Left hindlimb (tissue), 1 donor: ENCODE measurements at places on chromosomes 1 and 21.

- no peak for DNase-seq
Measured at GRCh38 chr1:30538226-30538992, 185.0 kb downstream of the MATN1 start.

DNA sequence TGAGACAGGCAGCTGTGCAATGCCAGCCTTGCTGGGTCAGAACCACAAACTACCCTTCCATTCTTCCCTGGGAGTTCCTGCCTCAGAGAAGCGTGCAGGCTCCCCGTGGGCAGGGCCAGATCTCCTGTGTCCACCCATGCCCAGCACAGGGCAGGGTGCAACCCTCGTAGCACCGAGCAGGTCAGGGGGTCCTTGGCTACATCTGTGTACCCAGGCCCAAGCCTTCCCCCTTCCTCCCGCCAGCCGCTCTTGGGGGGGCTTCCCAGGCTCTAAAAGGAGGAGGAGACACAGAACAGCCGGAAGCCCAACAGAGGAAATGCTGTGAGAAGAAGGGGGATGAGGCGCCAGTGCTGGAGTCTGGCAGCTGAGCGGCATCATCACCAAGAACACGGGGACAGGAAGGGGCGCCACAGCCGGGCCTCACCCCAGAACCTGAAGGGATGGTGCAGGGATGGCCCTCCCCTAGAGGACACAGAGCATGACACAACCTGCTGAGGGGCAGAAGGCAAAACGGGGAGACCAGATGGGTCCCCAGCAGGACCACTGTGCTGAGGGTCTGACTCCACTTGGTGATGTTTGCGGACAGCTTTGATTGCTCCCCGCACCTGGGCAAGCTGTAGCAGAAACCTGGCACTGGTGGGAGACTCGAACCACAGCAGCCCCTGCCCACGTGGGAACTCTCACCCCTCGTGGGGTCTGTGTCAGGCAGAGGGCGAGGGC lies 233.2 kb downstream of the NPHP4 start:
- DNase-seq, result no peak

- no peak for DNase-seq
Measured at GRCh38 chr1:7343882-7344281, 427.2 kb upstream of the VAMP3 start.

DNA sequence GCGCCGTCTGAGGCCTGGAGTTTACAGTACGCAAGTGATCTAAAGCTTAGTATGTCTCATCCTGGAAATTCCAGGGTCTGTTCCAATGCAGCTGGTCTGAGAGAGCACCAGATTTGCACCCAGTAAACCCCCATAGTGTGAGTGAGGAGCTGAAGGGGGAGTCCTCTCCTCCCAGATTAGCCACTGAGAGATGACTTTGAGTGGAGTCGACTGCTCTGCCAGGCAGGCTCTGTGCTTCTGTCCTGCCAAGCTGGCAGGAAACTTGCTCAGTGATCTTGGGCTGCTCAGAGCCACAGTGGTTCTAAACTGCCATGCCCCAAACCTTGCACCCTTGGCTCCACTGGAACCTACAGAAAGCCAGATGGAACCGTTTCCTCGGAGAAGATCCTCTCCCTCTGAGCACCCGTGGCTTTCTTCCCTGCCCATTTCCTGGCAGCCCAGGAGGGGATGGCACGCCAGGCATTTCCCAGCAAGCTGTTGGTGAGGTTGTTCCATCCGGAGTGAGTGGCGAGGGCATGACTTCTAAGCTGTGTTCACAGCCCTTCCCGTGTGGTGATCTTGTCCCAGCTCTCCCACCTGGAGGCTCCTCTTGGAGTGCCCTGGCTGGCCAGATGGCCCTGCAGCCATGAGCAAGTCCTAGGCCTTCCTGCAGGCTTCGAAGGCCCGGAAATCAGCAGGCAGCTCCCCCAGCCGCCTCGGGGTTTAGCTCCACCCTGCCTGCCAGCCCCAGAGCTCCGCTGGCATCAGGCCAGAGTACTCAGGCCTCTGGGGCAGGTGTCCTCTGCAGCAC lies 125.9 kb upstream of the VAMP3 start:
- no peak for DNase-seq

- DNase-seq, result no peak
Measured at GRCh38 chr1:210687582-210688279, 359.0 kb downstream of the HHAT start.

- DNase-seq, result no peak
Measured at GRCh38 chr1:64231153-64231552, 27.7 kb downstream of the UBE2U start.

- no peak for DNase-seq
Measured at GRCh38 chr1:59577774-59578173, 237.0 kb upstream of the HOOK1 start.

DNA sequence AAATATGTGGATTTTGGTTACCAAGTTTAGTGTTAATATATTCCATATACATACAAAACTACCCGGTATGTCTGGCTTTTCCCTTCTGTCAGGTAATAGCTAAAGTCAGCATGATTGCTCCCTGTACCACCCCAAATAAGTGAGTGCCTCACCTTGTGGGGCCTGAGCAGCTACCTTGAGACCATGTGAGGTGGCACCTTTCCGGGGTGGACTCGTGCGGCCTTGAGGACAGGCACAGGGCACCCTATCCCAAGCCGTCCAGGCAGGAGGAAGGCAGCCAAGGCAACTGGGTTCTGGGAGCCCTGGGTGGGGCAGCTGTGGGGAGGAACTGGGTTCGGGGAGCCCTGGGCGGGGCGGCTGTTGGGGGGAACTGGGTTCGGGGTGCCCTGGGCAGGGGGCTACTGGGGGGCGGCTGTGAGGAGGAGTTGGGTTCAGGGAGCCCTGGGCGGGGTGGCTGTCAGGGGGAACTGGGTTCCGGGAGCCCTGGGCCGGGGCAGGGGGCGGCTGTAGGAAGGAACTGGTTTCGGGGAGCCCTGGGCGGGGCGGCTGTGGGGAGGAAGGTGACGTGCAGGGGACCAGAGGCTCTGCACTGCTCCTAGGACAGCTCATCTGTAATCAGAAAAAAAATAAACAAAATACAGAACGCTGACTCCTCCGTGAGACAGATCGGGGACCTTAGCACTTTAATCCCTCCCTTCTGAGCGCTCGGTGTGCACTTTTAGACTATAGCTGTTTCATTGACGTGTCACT lies 63.3 kb downstream of the POFUT2 start:
- no peak for DNase-seq

DNA sequence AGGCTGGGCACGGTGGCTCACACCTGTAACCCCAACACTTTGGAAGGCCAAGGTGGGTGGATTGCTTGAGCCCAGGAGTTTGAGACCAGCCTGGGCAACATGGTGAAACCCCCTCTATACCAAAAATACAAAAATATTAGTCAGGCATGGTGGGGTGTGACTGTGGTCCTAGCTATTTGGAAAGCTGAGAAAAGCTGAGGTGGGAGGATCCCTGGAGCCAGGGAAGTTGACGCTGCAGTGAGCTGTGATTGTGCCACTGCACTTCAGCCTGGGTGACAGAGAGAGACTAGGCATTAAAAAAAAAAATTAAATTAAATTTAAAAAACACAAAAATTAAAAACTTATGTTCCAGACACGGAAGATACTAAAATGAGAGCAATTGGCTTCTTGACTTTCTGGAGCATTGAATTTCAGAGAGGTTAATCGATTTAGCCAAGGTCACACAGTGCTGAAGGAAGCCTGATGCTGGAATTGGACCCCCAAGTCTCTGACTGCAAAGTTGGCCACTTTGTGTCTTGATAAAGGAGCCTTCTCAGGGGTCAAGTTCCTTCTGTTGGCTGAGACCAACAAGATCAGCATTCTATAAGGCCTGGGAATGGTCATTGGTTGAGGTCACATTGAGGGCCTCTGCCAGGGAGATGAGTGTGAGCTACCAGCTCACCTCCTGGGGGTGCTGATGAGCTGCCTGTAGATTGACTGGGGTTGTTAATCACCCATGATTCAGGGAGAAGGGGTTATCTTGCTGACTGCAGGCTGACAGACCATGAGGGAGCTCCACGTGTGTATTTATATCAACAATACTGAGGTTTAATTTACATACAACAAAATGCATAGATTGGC lies 54.3 kb downstream of the RPS6KA1 start:
- no peak for DNase-seq

GRCh38 chr1:42756956-42757891 lies 9.6 kb downstream of the P3H1 start:
- no peak for DNase-seq

DNA sequence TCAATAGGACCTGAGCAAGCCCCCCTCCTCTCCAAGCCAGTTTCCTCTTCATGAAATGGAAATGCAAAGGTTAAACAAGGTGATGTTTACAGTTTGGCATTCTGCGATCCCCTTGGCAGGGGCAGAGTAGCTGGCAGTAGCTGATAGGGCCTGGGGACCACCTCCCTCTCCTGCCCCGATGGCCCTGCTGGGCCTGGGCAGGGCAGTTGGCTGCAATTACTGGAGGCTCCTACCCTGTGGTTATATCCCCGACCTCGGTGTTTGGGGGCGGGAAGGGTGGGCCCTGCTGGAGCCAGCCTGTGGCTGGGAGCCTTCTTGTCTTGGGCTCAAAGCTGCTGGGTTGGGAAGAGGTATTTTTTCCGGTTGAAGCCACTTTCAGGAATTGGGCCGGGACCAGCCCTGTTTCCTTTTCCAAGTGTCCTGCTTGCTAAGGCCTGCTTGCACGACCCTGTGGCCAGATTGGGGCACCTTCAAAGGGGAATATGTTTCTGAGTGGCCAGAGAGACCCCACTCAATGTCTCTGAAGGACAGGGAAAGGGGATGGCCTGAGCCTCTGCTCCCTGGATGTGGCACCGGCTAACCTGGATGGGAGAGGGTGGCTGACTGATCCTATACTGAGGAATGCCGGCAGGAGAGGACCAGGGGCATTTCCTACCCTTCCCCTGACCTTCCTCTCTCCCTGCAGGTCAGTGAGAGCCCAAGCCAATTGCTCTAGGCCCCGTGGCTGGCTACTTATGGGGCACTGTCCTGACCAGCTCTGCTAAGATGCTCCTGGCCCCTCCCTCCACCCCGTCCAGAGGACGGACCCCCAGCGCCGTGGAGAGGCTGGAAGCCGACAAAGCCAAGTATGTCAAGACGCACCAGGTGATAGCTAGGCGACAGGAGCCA lies 1.9 kb downstream of the FAM110D start:
- DNase-seq, result no peak

GRCh38 chr1:59018446-59018845 lies 234.6 kb upstream of the JUN start:
- no peak for DNase-seq

- peak; percentile 60 for DNase-seq
Measured at GRCh38 chr1:43552813-43553212, 22.1 kb downstream of the PTPRF start.
